ENCODE measurements at places on chromosomes 6 and 20.

GRCh38 chr20:49450281-49450721 is 32.2 kb downstream of the KCNB1 start:
- no peak for DNase-seq

GRCh38 chr6:2848851-2849250 is 7.2 kb upstream of the SERPINB1 start:
- DNase-seq = no peak

DNA sequence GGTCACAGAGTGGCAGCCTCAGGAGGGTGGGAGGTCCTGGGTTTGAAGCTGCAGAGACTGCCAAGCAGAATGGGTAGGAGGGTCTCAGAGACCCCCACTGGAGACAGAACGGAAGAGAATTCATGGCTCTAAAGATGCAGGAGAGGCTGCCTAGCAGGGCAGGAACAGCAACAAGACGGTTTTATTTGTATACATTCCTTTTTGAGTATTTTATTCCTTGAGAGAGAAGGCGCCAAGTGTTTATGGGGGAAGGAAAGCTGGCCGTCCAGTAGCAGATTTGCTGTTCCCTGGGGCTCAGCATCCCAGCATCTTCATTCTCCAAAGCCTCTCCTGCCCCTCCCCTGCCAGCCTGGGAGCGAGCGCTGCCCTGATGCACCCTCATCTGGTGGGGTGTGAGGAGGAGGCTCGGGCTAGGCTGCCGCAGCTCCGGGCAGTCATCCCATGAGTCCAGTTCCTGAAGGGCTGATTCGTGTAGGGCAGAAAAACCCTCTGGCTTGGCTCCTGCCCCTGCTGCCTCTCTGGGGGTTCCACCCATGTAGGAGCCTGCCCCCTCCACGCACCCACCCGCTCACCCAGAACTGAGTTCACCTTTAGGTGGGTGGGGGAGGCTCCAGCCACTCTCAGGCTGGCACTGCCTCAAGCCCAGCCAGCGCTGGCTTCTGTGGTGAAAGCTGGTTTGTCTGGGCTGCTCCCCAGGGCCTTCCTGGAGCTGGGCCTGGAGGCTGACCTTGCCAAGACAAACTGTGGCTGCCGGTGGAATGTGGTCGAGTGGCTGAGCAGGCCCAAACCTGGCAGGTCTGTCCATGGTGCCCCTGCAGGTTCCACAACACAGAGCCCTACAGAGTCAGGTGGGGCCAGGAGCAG is 32.4 kb downstream of the CPXM1 start:
- DNase-seq = no peak

GRCh38 chr6:166169549-166170421 is 2.1 kb upstream of the TBXT start:
- no peak for DNase-seq

DNA sequence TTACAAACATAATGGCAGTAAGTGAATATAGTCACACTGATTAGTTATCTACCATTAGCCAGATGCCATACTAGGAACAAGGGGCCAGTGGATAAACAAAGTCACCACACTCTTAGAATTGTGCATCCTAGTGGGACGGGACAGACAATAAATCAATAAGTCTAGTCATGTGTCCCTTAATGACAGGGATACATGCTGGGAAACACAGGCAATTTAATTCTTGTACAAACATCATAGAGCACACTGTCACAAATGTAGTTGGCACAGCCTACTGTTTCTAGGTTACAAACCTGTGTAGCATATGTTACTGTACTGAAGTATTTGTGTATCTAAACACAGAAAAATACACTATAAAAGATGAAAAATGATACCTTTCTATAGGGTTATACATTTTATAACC is 123.0 kb upstream of the FAM184A start:
- DNase-seq = no peak
